ENCODE measurements at places on chromosomes 1 and 21. TPM values are rescaled to one million over a fixed set of nuclear protein-coding genes. Genes with fewer than 3 reads are reported as not detected.

DNA sequence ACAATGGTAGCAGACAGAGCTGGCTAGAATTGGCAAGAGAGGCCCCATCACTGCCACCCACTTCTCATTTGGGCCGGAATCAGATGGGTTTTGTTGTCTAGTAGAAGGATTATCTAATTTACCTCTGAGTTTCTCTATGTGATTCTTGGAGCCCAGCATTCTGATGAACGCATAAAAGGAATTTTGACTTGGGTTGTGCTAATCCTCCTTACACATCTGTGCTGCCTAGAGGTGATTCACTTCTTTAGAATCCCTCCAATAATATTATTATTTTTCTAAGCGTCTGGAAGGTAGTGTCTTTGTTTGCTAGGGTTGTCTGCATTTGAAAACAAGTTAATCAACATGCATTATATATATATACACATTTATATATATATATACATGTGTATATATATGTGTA, 118.1 kb downstream of the RUNX1 start:
- H3K4me3 ChIP-seq = no peak overlapping the region
- H3K27me3 ChIP-seq = no peaks in the 10 kb centered on the region
- no peak for DNase-seq
- H3K36me3 ChIP-seq = no peaks in the 10 kb centered on the region
- H3K27ac ChIP-seq = no peak overlapping the region

- H3K4me1 ChIP-seq = no peaks in the 10 kb centered on the region
- no peak for DNase-seq
- no peaks in the 10 kb centered on the region for H3K36me3 ChIP-seq
- peaks cover 4% of the 10 kb centered on the region for H3K27me3 ChIP-seq
- H3K27ac ChIP-seq = no peak within 1 kb of the TSS
- peak within 1 kb of the TSS; percentile 47 for H3K4me3 ChIP-seq
These were observed at the start of gene COL11A1 for GRCh38 chr1:103108376-103109150. Gene COL11A1, minus strand, starts transcription at chr1:103108522. Its CDS starts 344 bp downstream, at chr1:103108178.

- H3K36me3 ChIP-seq = no peaks in the 10 kb centered on the region
- H3K27ac ChIP-seq = no peak overlapping the region
- no peaks in the 10 kb centered on the region for H3K4me1 ChIP-seq
- no peaks in the 10 kb centered on the region for H3K27me3 ChIP-seq
- H3K4me3 ChIP-seq = no peak overlapping the region
- DNase-seq = no peak
These were observed 24.1 kb upstream of the SLC2A5 start for GRCh38 chr1:9093581-9093980.

The NEK2 gene
- 1.8 TPM for total RNA-seq

GRCh38 chr1:178434360-178434759, 62.4 kb downstream of the CLEC20A start:
- no peak for DNase-seq
- no peak overlapping the region for H3K27ac ChIP-seq
- no peak overlapping the region for H3K4me3 ChIP-seq
- H3K27me3 ChIP-seq = no peaks in the 10 kb centered on the region

- DNase-seq = no peak
- no peak overlapping the region for H3K27ac ChIP-seq
- H3K27me3 ChIP-seq = no peaks in the 10 kb centered on the region
- no peak overlapping the region for H3K4me3 ChIP-seq
- H3K36me3 ChIP-seq = no peaks in the 10 kb centered on the region
- no peaks in the 10 kb centered on the region for H3K4me1 ChIP-seq
These were observed 1054.7 kb upstream of the TMPRSS15 start for GRCh38 chr21:19458295-19458694.

DNA sequence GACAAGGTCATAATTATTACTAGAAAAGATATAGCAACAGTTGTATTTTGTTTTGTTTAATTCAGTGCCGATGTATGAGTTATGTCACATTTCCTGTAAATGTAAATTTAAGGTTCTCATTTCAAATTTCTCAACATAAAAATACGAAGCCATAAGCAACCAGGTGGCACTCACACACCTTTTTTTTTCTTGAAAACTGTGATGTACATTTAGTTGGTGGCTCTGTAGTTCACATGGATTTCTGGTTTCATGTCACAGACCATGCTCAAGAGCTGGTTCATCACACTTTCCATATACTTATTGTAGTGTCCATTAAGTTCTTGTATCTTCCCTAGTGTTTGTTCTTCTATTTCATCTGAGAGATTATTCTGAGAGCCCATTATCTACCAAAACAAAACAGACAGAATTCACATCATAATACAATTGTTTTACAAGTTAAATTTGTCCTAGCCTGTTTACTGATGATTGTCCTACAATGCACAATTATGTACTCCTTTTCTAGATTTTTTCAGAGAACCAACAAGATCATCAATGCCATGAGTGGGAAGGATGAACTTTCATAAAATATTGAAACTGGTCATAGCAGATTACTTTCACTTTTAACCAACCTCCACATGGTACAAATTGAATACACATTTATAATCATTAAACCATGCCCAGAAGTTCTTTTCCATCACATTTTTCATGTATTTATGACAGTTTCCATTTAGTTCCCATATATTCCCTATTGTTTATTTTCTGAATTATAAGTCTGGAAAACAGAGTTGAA, 17.1 kb downstream of the ATP6V1G3 start:
- no peaks in the 10 kb centered on the region for H3K4me1 ChIP-seq
- no peak for DNase-seq
- H3K27ac ChIP-seq = no peak overlapping the region
- H3K27me3 ChIP-seq = no peaks in the 10 kb centered on the region

- H3K36me3 ChIP-seq = no peaks in the 10 kb centered on the region
- no peak overlapping the region for H3K4me3 ChIP-seq
- H3K4me1 ChIP-seq = no peaks in the 10 kb centered on the region
- no peaks in the 10 kb centered on the region for H3K27me3 ChIP-seq
- H3K27ac ChIP-seq = peak overlapping the region; percentile 82
These were observed 1.7 kb downstream of the ISG15 start for GRCh38 chr1:1014799-1015681.

GRCh38 chr1:202501281-202501680, 152.8 kb downstream of the PPP1R12B start:
- no peaks in the 10 kb centered on the region for H3K4me1 ChIP-seq
- no peaks in the 10 kb centered on the region for H3K27me3 ChIP-seq
- no peak overlapping the region for H3K27ac ChIP-seq
- H3K4me3 ChIP-seq = no peak overlapping the region
- no peaks in the 10 kb centered on the region for H3K36me3 ChIP-seq

The OLFM3 gene
- total RNA-seq = not detected

The GJA8 gene
- total RNA-seq = not detected

DNA sequence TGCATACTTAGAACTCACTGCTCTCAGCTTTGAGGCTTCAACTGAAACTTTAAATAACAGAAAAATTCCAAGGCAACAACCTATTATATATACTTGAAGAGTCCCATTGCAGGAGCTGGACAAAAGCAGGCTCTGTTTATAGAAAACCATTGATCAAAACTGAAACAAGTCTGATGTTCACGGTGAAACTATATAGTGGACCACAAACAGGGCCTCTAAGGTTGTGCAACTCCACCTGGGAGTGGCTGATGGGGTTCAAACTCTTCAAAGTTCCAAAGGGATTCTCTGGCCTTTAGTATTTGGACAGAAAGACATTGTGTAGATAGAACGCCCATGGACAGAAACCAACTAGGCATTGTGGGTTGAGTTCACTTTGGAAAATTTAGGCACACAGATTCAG, 140.3 kb downstream of the ZC3H11B start:
- no peak overlapping the region for H3K27ac ChIP-seq
- H3K36me3 ChIP-seq = no peaks in the 10 kb centered on the region
- no peak overlapping the region for H3K4me3 ChIP-seq

The SYCP1 gene
- not detected for total RNA-seq

DNA sequence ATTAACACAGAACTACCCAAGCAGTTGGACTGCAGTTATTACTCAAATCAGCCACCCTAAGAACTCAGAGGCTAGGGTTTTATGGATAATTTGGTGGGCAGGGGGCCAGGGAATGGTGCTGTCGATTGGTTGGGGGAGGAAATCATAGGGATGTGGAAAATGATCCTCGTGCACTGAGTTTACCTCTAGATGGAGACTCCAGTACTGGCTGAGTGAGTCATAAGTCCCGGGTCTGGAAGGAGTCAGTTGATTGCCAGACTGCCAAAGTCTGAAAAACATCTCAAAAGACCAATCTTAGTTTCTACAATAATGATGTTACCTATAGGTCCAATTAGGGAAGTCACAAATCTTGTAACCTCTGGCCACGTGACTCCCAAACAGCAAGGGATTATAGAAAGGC, 257.5 kb upstream of the PRMT6 start:
- no peak overlapping the region for H3K27ac ChIP-seq
- H3K36me3 ChIP-seq = no peaks in the 10 kb centered on the region
- no peak overlapping the region for H3K4me3 ChIP-seq

The STK40 gene
- total RNA-seq = 26.2 TPM

The USH2A gene
- total RNA-seq = not detected

DNA sequence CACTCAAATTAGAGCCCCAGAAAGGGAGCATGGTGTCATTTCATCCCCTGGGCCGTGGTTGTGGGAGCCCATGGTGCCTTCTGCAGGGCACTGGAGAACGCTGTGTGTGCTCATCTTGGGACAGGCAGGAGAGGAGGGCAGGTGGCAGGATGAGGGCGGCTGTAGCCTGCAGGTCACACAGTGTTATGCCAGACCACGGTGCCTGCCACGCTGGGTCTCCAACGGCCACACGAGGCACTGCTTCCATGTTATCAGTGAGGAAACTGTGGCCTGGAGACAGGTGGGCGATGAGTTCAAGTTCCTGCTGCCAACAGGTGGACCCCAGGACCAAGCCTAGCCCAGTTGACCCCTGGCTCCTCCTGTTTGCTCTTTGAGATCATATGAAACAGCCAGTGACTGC, 21.0 kb downstream of the ABCG1 start:
- H3K36me3 ChIP-seq = no peaks in the 10 kb centered on the region
- no peak for DNase-seq
- H3K4me1 ChIP-seq = no peaks in the 10 kb centered on the region
- H3K4me3 ChIP-seq = no peak overlapping the region

The EFNA1 gene
- 120 TPM for total RNA-seq

The EPHB2 gene
- total RNA-seq = 1.3 TPM

DNA sequence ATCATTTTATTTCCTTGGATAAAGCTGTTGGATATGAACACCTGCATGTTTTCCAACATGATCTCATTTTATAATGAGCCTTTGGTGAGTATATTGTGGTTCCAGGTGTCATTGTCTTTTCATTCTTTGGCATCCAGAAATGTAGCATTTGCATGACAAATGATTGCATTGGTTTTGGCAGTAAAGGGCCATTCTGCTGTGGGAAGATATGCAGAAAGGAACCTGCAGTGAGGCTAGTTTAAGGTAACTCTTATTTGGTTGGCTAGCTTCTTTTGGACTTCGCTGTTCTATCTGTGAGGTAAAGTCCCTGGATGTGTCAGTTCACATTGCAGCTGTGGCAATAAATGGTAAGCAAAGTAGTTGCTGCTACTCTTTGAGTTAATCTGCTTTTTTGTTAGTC, 343.0 kb downstream of the AMY1C start:
- H3K4me1 ChIP-seq = no peaks in the 10 kb centered on the region
- H3K36me3 ChIP-seq = no peaks in the 10 kb centered on the region
- DNase-seq = no peak

Data from breast epithelium (tissue), 4 donors.